ENCODE measurements at places on chromosomes 11 and 22. TPM values are rescaled to one million over a fixed set of nuclear protein-coding genes. Genes with fewer than 3 reads are reported as not detected.

The ALDH3B2 gene
- not detected for polyA plus RNA-seq

The SCO2 gene
- polyA plus RNA-seq = 0.78 TPM

The VWCE gene
- polyA plus RNA-seq = 1.4 TPM

The DEUP1 gene
- polyA plus RNA-seq = not detected

The PITPNM1 gene
- polyA plus RNA-seq = 14.4 TPM

The BAIAP2L2 gene
- polyA plus RNA-seq = 1.2 TPM

The P4HA3 gene
- 13.5 TPM for polyA plus RNA-seq

The NFAM1 gene
- not detected for polyA plus RNA-seq

The DDI1 gene
- not detected for polyA plus RNA-seq

The CLCF1 gene
- 13.9 TPM for polyA plus RNA-seq

The MOGAT2 gene
- polyA plus RNA-seq = not detected

The LAYN gene
- 302 TPM for polyA plus RNA-seq

The PANX3 gene
- not detected for polyA plus RNA-seq

The CYTH4 gene
- polyA plus RNA-seq = not detected

The RAG2 gene
- polyA plus RNA-seq = not detected

The FAM181B gene
- polyA plus RNA-seq = not detected

The UPB1 gene
- 0.10 TPM for polyA plus RNA-seq

The SF3A1 gene
- 66.8 TPM for polyA plus RNA-seq

The RTN4RL2 gene
- polyA plus RNA-seq = 0.43 TPM

The NNMT gene
- polyA plus RNA-seq = 724 TPM

The FAM83F gene
- not detected for polyA plus RNA-seq

The OR56A1 gene
- polyA plus RNA-seq = not detected

The SRRD gene
- polyA plus RNA-seq = 13.1 TPM

The DENND6B gene
- 3.7 TPM for polyA plus RNA-seq

The SDF2L1 gene
- 10.9 TPM for polyA plus RNA-seq

The OR6T1 gene
- polyA plus RNA-seq = not detected

The C11orf97 gene
- polyA plus RNA-seq = not detected

The PTPN5 gene
- polyA plus RNA-seq = not detected

The KCNK7 gene
- polyA plus RNA-seq = 0.07 TPM

The ACER3 gene
- polyA plus RNA-seq = 9.7 TPM

The DEFB131B gene
- not detected for polyA plus RNA-seq

The OR2AT4 gene
- polyA plus RNA-seq = not detected

The FOLR3 gene
- 0.85 TPM for polyA plus RNA-seq
